ENCODE measurements at places on chromosomes 3 and 15.

DNA sequence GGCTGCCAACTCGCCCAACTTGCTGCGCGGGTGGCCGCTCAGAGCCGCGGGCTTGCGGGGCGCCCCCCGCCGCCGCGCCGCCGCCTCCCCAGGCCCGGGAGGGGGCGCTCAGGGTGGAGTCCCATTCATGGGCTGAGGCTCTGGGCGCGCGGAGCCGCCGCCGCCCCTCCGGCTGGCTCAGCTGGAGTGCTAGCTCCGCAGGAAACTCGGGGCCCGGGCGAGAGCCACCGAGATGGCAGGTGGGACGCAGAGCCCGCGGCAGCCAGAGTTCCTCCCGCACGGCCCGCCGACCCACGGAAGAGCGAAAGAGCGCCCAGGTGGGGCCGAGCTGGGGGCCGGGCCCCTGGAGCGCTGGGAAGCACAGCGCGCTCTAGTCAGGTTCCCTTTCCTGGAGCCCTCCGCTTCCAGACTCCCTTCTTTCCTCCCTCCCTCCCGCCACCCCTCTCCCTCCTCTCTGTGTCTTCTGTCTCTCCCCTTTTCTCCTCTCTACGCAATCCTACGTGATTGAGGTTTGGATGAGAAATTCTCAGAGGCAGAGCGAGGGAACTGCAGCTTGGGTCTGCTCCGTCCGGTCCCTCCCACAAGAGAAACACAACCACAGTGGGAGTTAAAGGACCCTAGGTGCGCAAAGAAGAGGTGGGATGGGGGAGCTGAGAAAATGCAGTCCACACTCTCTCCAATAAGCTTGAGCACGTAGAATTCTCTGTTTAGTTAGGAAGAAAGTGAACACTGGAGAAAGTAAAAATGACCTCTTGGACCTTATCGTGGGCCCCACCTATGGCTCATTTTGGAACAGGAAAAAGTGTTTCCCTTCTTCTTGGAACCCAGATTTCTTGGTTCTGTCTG is 317.3 kb downstream of the FGF12 start:
- DNase-seq = no peak

DNA sequence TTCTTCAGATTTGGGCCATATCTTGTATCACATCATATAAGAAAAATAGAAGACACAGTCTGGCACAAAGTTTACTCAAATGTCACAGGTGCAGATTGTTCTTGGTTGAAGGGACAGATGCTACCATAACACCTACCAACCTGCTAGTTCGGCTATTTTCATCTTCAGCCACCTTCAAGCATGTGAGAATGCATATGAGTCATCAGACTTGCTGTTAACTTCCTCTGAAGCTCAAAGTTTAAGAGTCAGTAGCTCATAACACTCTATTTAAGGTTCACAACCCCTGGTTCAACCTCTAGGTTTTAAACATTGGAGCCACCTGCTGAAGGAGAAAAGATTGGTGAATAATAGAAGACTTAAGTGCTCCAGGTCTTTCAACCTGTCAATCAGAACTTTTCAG is 522.8 kb downstream of the NLGN1 start:
- DNase-seq = no peak

- DNase-seq = no peak
Measured at GRCh38 chr3:191492601-191493000, 31.6 kb downstream of the PYDC2 start.

- no peak for DNase-seq
Measured at GRCh38 chr3:154060238-154061000, 60.8 kb upstream of the ARHGEF26 start.

DNA sequence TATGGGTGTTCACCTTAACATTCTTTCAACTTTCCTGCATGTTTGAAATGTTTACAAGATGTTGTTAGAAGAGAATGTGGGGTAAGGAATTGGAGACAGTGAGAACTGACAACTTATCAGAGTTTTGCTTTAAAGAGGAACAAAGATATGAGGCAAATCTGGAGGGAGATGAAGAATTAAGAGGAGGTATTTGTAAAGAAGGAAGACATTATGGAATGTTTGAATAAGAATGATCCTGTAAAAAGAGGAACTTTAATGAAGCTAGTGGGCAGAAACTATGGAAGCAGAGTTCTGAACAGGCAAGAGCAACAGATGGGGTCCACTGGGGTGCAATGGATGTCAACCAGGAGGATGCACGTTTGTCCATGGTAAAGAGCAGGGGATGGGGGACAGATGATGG is 27.7 kb downstream of the PLD1 start:
- DNase-seq = no peak
